Forelimb muscle (tissue), 1 donor: ENCODE measurements at places on chromosomes 2 and 18.

GRCh38 chr2:231037731-231038482, 584 bp downstream of the C2orf72 start:
- DNase-seq: no peak

DNA sequence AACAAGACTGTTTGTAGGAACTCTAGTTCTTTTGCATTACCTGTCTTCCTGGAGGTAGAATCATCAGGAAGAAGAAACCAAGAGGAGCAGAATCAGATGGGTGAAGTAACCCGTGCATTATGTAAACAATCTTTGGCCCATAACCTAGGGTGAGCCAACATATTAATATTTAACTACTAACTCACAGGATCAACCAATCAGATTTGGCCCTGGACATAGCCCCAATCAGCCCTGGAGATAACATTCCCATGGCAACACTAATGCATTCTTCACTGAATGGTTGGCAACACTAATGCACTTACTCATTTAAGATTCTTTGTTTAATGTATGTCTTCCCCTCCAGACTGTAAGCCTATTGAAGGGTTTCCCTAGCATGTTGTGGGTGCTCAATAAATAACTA, 72.0 kb upstream of the CTAGE1 start:
- DNase-seq: no peak

- DNase-seq: no peak
Measured at GRCh38 chr2:12737738-12738485, 21.2 kb downstream of the TRIB2 start.

- no peak for DNase-seq
Measured at GRCh38 chr2:197309691-197310231, 819 bp downstream of the ANKRD44 start.

DNA sequence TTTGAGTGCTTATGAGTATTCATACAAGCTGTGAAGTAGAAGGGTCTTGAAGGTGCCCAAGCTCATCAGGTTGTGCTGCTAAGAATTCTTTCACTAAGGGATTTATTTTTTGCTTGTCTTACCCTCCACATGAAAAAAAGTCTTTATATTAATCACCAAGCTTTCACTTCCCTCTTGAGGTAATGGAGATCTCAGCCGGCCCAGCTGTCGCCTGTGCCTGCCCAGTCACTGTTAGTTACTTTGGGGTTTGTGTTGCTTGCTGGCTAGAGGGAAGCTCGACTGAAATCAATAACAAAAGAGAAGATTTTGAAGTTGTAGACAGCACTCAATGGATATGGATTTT, 21.9 kb downstream of the MC2R start:
- DNase-seq: no peak

DNA sequence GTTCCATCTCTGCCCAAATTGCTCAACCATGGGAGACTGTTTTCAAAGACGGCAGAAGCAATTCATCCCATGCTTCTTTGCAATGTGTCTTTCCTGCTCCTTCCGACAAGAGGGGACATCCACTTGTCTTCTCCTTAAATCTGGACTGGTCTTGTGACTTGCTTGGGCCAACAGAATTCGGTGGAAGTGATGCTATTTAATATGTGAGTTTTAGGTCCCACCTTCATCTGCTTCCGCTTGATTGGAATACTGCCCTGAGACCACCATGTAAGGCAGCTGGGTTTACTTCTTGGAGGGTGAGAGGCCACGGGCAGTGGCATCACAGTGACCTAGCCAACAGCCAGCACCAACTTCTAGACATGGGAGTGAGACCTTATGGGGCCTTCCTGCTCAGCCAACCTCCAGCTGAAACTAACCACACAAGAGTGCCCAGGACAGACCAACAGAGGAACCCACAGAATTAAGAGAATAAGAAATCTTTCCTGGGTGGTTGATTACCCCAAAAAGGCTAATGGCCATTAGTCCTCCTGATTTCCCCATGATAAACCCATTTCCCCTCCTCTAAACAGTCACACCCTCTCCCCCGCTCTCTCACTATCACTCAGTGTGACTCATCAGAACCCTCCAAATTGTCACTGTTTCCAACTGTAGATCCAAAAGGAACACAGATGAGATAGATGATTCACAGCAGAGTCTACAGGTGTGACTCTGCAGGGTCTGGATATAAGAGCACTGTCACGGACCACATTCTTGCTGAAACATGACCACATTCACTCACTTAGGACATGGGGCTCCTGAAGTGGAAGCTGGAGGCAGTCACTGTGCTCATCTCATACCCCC, 16.2 kb upstream of the RHOB start:
- no peak for DNase-seq

- peak; percentile 34 for DNase-seq
Measured at GRCh38 chr18:50707855-50708469, 111.9 kb downstream of the MRO start.

GRCh38 chr2:155250800-155251199, 552.3 kb downstream of the KCNJ3 start:
- DNase-seq: no peak

- no peak for DNase-seq
Measured at GRCh38 chr2:11458753-11459152, 7.2 kb downstream of the E2F6 start.

DNA sequence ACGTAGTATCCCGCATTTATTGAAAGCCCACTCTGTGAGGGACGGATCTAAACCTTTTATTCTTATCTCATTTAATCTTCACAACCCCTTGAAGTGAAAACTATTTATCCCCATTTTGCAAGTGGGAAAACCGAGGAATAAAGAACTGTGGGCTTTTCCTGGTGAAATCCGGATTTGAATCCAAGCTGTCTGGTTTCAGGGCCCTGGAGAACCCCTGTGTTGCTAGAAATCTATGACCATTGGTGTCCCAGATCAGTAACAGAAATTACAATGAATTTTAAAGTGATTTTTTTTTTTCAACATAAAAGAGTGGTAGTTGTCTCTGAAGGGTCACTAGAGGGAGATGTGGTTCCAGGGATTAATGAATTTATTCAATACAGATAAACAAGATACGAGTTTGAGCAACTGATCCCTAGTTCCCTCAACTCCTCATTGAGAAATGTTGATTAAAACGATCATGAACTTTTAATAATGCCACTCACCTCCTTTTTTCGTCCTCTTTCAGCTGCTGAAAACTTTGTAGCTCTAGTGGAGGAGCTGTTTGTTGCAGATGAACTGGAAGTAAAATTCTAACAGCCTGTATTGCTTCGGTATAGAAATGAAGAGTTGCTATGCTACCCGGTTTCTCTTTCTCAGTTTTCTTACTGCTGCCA, 940 bp downstream of the XRCC5 start:
- peak; percentile 17 for DNase-seq

- no peak for DNase-seq
Measured at GRCh38 chr2:121599963-121600651, 49.2 kb downstream of the CLASP1 start.

DNA sequence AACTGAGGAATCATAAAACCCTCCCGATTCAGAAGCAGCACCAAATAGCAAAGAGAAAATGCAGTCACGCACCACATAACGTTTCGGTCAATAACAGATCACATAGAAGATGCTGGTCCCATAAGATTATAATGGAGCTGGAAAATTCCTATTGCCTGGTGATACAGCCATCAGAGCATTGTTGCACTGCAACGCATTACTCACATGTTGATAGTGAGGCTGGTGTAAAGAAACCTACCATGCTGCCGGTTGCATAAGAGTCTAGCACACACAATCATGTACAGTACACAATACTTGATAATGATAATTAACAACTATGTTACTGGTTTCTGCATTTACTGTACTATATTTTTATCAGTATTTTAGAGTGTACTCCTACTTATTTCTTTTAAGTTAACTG, 32.5 kb downstream of the RNF152 start:
- no peak for DNase-seq

- no peak for DNase-seq
Measured at GRCh38 chr2:112887964-112888749, 22.8 kb upstream of the IL37 start.

DNA sequence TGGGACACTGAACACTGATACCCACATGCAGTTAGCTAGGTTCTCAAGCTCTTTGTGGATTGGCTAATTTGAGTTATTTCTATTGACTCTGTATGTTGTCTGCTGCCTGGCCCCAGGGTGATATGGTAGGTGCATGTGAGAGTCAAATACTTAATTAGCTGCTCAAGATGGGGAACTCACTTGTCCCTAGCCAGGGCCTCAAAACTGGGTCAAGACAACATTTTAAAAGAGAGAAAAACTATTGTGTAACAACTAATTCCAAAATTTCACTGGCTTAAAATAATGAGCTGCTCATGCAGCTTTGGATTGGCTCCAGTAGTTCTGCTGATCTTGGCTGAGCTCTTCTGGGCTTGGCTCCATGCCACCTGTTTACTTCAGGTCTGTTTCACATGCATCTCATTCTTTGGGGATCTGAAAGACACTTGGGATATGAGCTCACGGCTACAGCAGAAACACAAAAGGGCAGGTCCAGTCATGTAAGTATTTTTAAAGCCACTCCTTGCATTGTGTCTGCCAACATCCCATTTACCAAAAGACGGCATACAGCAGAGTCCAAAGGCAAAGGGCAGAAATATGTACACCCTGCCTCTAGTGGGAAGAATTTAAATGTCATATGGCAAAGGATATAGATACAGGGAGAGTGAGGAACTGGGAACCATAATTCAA, 716.8 kb downstream of the SUCLG1 start:
- peak; percentile 31 for DNase-seq

DNA sequence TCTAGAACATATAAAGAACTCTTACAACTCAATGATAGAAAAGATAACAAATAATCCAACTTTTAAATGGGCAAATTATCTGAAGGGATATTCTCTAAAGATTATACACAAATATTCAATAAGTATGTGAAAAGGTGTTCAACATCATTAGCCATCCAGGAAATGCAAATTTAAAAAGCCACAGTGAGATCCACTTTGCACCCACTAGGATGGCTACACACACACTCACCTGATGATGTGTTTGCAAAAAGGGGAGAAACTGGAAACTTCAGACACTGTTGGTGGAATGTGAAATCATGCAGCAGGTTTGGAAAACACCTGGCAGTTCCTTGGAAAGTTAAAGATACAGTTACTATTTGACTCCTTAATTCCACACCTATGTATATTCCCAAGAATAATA, 87.2 kb upstream of the GYPC start:
- DNase-seq: no peak

- DNase-seq: no peak
Measured at GRCh38 chr2:174344716-174345461, 10.1 kb downstream of the SP9 start.

GRCh38 chr2:9909106-9909505, 42.4 kb upstream of the GRHL1 start:
- no peak for DNase-seq

DNA sequence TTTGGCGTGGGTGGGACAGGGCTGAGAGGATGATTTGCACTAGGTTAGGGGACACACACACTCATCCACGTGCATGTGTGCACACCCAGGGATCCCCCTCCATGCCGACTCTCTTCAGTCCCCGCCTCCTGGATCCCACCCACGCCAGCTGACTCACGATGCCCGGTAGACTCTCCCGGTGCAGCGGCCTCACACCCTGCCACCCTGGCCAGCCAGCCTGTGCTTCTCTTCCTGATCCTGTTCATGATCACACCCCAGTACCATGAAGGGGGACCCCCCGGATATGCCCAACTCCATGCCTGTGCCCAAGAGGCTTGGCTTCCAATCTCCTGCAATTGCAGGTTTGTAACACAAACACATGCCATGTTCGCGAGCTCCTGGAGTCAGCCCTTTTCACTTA, 157.8 kb upstream of the HDAC4 start:
- DNase-seq: no peak

GRCh38 chr18:50896093-50896492, 17.2 kb downstream of the ME2 start:
- DNase-seq: no peak

GRCh38 chr2:70988151-70988550, 6.5 kb downstream of the TEX261 start:
- DNase-seq: no peak

- no peak for DNase-seq
Measured at GRCh38 chr2:224646242-224646846, 61.2 kb upstream of the CUL3 start.

DNA sequence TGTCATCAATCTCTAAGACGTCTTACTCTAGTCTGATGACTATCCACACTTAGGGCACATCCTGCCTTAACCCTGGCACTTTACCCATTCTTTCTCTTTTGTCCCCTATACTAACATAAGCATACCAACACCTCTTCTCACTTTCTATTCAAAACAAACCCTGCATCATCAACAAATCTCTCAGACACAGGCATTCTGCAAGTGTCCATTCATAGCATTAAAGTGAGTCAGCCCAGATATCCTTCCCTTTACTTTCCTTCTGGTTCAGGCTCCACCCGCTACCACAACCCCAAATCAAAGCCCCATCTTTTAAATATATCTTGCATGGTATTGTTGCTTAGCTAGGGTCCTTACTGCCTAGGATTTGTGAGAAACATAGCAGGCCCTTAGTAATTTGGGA, 3.8 kb downstream of the GRB14 start:
- DNase-seq: no peak

- no peak for DNase-seq
Measured at GRCh38 chr2:190562121-190562520, 27.6 kb upstream of the NEMP2 start.

DNA sequence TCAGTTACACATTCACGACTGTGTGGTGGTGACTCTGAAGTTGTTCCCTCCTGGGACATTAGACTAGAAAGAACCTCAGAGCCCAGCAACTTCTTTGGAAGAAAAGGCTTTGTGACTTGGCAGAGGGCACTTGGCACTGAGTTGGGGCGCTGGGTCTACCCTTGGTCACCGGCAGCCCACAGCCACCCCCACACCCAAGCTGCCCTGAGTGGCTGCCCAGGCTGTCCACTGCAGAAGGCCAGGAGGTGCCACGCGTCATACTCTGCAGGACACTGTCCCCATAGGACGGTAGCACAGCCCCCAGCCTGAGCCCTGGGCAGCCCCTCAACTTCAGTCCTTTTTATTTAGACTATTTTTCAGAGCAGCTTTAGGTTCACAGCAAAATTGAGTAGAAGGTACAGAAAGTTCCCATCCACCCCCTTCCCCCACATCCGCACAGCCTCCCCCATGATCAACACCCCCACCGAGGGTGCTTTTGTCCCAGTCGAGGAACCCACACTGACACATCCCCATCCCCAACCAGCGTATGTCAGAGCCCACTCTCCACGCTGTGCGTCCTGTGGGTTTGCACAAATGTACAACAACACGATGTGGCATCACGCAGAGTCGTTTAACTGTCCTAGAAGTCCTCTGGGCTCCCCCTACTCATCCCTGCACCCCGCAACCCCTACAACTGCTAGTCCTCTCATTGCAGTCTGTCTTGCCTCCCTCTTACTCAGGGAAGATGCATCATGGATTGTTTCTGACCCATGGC, 1.1 kb downstream of the PRLH start:
- DNase-seq: no peak

DNA sequence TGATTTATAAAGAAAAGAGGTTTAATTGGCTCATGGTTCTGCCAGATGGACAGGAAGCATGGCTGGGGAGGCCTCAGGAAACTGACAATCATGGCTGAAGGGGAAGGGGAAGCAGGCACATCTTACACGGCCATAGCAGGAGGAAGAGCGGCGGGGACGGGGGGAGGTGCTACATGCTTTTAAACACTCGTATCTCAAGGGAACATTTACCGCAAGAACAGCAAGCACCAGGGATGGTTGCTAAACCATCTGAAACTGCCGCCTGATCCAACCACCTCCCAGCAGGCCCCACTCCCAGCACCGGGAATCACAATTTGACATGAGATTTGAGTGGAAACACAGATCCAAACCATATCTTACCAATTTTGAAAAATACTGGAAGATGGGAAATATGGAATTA, 362.8 kb downstream of the FBXO15 start:
- DNase-seq: no peak

GRCh38 chr2:234288974-234289455, 207.9 kb downstream of the ARL4C start:
- DNase-seq: no peak
